NCI-H1092 (cell line): ENCODE measurements at places on chromosomes 3 and 15.

DNA sequence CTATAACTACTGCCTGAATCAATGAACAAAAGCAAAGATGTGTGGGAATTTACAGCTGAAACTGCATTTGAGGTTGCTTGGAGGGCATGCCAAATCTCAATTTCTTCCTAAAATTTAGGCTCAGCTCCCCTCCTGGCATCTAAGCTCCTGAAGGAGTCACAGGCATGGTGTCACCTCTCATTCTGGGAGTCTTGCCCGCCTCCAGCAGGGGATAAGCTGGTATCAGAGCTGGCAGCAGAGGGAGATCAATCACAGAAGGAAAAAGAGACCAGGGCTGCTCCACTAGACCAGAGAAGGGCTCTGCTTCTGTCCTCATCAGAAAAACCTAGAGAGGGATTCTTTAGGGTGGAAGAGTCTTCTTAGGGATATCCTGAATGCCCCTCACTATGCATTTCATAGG, 150.4 kb upstream of the SLC6A11 start:
- DNase-seq, result no peak

DNA sequence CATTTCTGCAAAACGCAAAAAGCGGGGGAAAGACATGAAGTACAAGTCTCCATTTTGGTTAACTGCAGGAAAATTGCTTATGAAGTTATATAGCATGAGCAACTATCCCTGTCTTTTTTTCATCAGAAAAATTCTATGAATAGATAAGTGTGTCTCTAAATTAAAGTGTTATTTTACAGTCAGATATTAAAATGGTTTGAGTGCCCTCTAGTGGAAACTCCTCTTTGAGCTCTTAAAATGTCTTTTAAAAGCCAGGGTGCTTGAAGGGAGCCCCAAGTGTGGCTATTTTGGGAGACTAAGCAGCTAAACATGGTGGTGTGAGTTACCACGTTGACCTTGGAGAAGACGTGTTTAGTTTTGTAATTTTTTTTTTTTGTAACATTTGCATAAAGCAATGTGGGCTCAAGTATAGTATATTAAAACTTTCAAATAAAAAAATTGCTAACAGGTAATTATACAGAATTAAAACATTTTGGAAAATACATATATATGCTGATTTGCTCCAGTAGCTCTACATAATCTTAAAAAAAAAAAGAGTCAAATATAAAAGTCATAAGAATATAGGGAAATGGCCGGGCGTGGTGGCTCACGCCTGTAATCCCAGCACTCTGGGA, 77.2 kb downstream of the PPP2R3A start:
- DNase-seq, result peak; percentile 57

GRCh38 chr3:110343945-110344344, 727.7 kb upstream of the NECTIN3 start:
- no peak for DNase-seq

DNA sequence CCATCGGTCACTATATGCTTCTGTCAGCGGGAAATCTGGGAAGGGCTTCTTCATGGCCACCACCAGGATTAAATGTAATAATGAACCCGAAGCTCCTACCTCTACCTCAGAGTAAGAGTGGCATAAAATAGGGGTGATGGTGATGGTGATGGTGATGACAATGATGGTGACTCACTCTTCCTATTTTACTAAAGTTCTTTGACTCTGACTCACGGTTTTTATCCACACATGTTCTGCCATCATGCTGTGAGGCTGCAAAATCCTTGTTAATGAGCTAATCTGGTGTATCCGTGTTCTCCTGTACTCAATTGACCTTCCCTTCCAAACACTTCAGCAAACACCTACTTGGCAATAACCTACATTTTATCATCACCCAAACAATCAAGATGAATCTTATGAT, 18.3 kb upstream of the FOXP1 start:
- DNase-seq, result no peak

DNA sequence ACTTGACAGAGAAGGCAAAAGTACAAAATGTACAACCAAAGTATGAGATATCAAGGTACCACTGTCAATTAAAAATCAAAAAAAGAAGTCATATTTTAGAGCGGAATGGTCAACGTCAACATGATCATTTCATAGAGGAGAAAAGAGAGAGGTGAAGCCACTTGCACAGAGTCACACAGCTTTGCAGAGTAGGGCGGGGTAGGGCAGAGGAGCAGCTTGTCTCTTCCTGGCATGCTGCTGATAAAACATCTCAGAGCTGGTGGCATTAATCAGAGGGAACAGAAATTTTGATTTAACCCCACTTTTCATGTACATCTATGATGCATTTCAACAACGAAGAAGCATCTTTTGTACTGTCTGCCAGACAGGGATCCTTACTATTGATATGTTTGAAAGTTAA, 5.2 kb upstream of the IGF1R start:
- DNase-seq, result no peak

- DNase-seq, result no peak
Measured at GRCh38 chr3:81164806-81165205, 596.6 kb downstream of the GBE1 start.

GRCh38 chr15:76393614-76394013, 57.0 kb downstream of the ISL2 start:
- DNase-seq, result peak; percentile 73

DNA sequence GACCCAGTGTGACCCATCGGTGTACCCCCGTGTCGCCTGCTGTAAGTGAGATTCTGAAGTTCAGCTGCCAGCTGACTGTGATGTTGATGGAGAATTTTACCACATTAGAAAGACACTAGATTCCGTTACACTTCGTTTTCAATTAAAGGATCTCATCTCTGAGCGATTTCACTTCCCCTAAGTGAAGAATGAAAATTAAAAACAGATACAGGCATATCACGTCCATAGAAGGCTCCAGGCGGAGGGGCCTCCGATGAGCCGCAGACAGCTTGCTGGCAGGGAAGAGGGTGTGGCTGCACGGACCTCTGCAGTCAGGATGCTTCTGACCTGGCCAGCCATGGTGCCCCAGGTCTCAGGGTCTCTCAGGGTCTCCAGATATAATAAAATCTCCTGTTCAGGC, 6.6 kb upstream of the CPN2 start:
- no peak for DNase-seq

DNA sequence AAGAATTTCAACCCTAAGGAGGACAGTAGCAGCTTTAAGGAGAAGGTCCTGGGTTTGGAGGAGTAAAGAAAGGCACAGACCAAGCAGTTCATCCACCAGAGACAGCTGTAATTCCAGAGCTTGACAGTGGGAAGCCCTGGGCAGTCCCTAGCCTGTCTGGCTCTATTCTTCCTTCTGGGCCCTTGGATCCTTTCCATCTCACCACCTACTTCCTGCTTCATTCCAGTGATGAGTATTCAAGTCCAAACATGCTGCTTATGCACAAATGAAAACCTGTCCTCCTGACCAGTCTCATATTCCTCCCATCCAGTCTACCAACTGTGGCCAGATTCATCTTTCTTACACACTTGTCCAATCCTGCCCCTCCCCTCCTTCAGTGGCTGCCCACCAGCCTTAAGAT, 171.4 kb downstream of the CNTN3 start:
- no peak for DNase-seq

DNA sequence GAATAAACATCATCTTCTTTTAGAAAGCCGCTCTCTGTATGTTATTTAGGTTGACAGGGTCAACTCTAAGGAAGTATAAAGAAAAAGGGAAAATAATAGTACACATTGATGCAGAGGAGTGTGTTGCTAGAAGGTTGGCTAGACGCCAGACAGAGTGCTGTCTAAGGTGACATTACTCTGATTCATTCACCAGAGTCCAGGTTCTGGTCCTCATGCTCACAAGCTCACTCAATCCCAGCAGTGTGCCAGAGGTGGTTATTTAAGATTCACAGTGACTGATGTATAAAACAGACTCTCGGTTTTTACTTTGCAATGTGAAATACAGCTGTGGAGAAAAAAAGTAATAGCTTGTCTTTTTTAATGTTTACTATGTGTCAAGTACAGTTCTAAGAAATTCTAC, 1.7 kb downstream of the CFAP44 start:
- no peak for DNase-seq

- DNase-seq, result no peak
Measured at GRCh38 chr15:74006774-74007639, 12.5 kb downstream of the PML start.

DNA sequence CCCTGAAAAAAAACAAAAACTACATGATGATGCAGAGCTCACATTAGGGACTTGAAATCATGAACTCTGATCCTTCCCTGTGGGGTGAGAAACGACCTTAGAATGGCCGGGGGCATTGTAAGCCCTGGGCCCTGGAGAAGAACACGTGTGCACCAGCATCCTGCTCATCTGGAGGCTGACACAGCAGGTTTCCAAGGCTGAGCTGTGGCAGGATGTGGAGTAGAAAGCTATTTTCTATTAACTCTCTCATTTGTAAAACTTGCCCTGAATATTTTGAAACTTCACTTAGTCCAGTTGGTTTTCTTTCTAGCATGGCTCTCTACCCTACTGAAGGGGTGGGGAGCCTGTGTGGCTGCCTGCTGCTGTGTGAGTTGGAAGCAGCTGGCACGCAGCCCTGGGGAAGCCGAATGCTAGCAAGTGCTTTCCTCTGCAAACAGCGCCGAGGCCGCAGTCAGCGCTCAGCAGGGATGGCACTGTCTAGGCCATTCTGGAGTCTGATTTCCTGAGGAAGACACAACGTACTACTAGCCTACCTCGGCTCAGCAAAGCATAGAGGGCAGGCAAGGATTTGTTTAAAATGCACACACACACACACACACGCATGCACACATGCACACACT, 58.0 kb downstream of the GABRG3 start:
- DNase-seq, result peak; percentile 41

- no peak for DNase-seq
Measured at GRCh38 chr15:83046558-83047127, 20.4 kb downstream of the BTBD1 start.

- no peak for DNase-seq
Measured at GRCh38 chr3:156551261-156551660, 3.7 kb downstream of the SSR3 start.

DNA sequence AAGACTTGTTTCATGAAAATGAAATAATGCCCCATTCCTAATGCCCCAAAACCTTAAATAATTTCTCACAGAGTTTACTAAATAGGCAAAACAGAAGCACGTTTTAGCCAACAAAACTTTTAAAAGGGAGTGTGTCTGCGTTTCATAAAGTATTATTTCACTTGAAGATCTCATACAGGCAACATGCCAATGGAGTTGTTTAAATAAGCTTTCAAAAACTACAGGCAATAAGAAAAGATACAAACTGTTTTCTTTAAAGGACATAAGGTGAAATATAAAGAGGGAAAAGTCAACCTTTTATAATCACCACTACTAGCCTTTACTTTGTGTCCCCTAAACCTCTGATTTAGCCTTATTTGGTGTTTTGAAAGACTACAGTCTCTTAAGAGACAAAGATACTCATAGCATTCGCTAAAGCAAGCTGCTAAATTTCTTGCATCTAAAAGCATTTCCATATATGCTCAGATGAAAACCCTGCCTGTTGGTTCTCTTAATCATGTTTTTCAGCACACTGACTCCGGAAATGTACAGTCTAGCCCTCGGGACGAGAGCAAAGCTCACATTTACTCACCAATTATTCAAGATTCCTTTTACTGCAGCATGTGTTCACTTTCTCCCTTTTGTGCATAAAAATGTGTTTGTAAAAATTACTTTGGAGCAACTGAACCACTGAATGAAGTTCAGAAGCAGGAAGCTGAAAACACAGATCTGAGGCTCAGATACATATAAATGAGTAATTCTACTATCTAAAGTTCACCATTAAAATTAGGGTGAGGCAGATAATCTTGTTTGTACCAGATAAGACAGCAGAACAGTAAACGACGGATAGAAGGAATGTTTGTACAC, 119.0 kb downstream of the GOLIM4 start:
- DNase-seq, result no peak

GRCh38 chr3:77081240-77081661, 41.4 kb downstream of the ROBO2 start:
- DNase-seq, result peak; percentile 66

DNA sequence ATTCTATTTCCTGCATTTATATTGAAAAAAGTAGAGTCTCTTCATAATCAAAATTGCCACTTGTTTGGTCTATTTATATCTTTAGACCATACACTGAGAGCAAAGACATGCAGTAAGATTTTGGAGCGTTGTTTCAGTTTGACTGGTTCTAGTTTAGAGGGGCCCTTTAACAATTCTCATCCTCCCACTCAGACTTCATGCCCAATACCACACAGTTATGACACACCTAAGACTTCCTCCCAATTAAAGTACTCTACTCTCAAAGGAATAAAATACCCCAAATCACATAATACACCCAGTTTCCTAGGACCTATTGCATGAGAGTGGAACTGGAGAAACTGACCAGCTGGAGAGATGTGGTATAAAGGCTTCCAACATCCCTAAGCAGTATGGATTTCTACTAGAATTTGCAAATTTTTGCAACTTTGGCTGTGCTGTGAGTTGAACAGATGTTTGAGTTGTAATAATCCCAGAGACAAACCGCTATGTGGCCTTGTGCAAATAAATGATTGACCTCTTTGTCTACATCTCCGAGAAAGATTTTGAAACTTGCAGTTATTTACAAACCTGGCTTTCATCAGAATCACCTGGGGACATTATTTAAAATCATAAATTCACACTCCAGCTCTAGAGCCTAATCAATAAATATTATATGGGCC, 170.0 kb upstream of the ROBO2 start:
- DNase-seq, result no peak

DNA sequence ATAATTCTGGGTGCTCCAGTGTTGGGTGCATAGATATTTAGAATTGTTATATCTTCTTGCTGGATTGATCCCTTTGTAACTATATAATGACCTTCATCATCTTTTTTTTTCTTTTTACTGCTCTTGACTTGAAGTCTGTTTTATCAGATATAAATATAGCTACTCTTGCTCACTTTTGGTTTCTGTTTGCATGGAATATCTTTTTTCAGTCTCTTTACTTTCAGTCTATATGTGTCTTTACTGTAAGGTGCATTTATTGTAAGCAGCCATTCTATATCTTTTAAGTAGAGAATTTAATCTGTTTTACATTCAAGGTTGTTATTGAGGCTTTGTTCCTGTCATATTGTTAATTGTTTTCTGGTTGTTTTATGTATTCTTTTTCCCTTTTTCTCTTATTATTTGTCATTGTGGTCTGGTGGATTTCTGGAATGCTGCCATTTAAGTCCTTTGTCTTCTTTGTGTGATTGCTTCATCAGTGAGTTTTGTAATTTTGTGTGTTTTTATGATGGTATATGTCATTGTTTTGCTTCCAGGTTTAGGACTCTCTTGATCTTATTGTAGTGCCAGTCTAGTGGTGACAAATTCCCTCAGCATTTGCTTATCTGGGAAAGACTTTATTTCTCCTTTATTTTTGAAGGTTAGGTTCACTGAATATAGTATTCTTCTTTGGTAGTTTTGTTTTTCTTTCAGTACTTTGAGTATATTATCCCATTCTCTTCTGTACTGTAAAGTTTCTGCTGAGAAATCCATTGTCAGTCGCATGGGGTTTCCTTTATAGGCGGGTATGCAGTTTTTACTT, 8.3 kb upstream of the PRR23C start:
- DNase-seq, result no peak

GRCh38 chr3:42827654-42828053, 18.4 kb downstream of the ACKR2 start:
- no peak for DNase-seq

- peak; percentile 20 for DNase-seq
Measured at GRCh38 chr15:91049378-91050127, 27.2 kb upstream of the VPS33B start.

GRCh38 chr3:141371882-141372281, 3.6 kb downstream of the ZBTB38 start:
- DNase-seq, result no peak
